ENCODE measurements at places on chromosomes 1 and 21.

- DNase-seq, result no peak
Observed at GRCh38 chr1:8053878-8054567, 27.9 kb upstream of the ERRFI1 start.

GRCh38 chr1:10508511-10508951 lies 33.8 kb downstream of the PEX14 start:
- no peak for DNase-seq

GRCh38 chr1:110059133-110059863 lies 11.2 kb downstream of the ALX3 start:
- no peak for DNase-seq

DNA sequence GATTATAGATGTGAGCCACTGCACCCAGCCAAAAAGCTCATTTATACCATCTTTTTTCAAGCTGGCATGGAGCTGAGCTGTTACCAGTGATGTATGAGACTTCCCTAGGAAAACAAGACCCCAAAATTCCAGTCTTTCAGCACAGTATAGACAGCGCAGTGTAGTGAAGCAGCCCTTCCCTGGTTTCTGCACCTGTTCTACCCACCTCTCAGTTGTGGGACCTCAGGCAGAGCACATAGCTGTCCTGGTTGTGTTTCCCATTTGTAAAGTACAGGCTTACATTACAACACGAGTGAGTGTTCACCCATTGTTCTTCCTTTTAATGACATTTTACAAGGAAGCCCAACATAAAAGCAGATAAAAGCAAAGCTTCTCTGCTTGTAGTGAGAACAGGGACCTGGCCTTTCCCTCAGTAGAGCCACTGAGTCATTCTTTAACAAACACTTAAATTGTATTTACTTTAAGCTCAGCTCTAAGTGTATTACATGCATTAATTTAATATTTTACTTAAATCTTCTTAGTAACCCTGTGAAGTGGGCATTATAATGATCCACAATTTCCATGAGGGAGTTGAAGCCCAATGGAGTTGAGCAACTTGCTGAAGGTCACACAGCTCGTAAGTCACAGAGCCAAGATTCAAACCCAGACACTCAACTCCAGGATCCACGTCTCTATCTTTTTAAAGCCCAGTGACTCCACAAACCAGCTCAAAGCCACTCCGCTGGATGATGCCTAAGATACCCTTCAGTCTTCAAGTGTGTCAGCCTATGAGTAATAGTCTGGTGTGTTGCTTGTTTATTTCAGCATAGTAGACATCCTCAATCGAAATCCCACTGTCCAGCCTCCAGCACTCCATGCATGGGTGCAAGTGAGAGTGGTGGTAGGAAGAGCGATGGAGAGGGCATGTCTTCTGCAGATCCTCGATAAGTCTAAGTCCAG lies 40.5 kb upstream of the CAPZB start:
- no peak for DNase-seq

DNA sequence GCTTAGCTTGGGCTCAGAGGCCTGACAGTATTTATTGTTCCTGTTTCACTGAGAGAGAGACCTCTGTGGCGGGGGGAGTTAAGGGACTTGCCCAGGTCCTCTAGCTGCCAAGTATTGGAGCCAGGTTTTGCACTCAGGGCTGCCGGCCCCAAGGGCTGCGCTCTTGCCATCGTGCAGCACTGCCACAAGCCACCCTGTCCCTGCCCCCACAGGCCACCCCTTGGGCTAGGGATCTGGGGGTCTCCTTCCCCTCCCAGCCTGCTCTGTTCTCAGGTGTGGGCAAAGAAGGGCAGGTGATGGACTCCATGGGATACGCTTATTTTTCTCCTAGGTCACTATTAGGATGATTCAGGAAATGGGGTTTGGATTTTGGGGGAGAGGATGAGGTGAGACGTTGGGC lies 8.7 kb downstream of the KIAA1614 start:
- no peak for DNase-seq

DNA sequence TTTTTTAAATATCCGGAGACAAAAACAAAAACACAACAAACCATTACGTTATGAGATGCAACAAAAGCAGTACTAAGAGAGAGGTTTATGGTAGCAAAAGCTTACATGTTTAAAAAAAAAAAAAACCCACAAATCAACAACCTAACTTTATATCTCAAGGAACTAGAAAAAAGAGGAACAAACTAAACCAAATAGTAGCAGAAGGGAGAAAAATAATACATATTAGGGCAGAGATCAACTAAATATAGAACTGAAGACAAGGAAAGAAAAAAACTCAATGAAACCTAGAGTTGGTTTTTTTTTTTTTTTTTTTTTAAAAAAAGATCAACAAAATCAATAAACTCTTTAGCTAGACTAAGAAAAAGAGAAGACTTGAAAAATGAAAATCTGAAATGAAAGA lies 34.9 kb downstream of the ZNF644 start:
- no peak for DNase-seq

- DNase-seq, result no peak
Observed at GRCh38 chr1:82560566-82560965, 759.8 kb downstream of the ADGRL2 start.

All from forelimb muscle (tissue), 1 donor.